Activated T-cell treated with anti-CD3 and anti-CD28 coated beads for 4 hours (primary cell): ENCODE measurements at places on chromosomes 13 and 19.

DNA sequence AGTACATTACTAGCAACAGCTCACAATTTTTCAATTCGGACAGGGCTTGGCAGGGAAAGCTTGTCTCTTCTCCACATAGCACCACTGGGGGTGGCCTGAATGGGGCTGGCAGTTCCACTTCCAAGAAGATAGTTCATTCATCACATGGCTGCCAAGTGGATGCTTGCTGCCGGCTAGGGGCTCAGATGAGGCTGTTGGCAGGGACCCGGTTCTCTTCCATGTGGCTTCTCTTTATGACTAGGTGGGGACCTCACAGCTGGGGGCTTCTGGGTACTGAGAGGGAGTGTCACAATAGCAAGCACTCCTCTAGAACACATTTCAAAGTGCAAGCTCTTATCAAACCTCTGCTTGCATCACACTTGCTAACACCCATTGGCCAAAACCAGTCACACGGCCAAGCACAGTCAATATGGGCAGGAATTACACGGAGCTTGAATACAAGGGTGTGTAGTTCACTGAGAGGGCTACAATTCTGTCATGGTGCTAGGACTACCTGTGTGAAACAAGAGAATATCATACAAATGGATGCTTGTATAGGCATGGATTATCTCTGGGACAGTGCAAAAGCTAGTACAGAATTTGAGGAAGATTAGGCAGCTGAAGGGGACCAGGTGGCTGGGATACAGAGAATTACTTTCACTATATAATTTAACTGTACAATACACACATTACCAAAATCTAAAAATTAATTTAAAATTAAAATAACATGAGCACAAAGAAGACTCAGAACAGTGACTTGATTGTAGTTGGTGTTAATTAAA, 32.3 kb downstream of the ATP7B start:
- DNase-seq = no peak

- DNase-seq = no peak
Observed at GRCh38 chr19:56597696-56598095, 2.6 kb downstream of the ZNF71 start.

- DNase-seq = no peak
Observed at GRCh38 chr13:76717092-76717491, 169.1 kb downstream of the KCTD12 start.

GRCh38 chr19:33302175-33302973, at the start of gene CEBPA:
TSS of gene CEBPA (minus strand) at chr19:33302534. CDS start at chr19:33302414, 120 bp downstream.
- DNase-seq = peak; percentile 29

DNA sequence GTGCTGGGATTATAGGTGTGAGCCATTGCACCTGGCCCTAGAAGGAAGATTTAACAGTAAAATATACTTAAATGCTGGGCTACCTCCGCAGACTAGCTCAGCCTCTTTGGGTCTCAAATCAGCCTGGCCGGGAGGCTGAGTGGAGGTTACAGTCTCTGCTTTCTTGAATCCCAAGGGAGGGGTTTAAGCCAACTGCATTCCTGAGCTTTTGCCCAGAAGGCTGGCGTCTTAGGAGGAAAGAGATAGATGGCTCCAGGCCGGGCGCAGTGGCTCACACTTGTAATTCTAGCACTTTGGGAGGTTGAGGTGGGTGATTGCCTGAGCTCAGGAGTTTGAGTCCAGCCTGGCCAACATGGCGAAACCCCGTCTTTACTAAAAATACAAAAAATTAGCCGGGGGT, 623 bp upstream of the C5AR1 start:
- DNase-seq = no peak

- DNase-seq = no peak
Observed at GRCh38 chr13:94646904-94647303, 45.2 kb downstream of the GPR180 start.

- DNase-seq = no peak
Observed at GRCh38 chr13:48531416-48532255, 1.2 kb downstream of the RCBTB2 start.

DNA sequence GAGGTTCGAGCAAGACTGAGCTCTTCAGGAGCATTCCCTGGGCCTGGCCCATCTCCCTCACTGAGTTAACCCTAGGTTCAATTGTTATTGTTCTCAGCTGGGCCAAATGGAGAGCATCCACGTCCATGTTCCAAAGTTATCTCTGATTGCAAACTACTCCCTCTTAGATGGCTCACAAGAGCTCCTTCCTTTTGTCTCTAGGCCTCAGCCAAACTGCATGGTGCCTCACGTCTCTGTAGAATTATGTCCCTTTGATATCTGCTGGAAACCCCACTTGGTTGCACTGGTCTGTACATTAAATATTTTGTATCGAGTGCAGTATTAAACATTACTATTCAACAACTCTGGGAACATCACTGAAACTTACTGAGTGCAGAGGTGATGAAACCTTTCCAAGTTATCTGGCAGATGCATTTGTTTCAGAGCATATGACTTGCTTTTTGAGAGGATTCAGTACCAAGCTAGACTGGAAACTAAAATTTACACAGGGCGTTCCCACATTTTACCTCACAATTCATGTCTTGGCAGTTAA, 38.1 kb downstream of the DOCK9 start:
- no peak for DNase-seq
